Foreskin keratinocyte (primary cell): ENCODE measurements at places on chromosomes 5 and 9. TPM values are rescaled to one million over a fixed set of nuclear protein-coding genes. Genes with fewer than 3 reads are reported as not detected.
A peak's percentile ranks its signal among the peaks of the same experiment; 100 is the strongest.

The IL4 gene
- not detected in 2 replicates for polyA plus RNA-seq

The TEK gene
- polyA plus RNA-seq = 0.01 TPM in 1 of 2 replicates, not detected in the other

The HAVCR1 gene
- polyA plus RNA-seq = not detected in 2 replicates

DNA sequence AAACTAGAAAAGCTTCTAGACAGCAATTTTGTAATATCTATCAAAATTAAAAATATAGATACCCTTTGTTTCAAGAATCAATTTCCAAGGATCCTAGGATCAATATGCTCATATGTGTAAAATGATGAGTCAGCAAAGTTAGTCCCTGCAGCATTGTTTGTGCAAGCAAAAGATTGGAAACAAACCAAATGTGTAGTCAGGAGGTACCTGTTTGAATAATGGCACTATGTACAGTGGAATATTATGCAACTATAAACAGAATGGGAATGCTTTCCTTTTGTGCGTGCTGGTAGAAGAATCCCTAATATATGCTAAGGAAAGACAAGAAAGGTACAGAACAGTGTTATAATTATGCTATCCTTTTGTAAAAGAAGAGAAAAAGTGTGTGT is 58.5 kb upstream of the PJA2 start:
- DNase-seq = no peak

GRCh38 chr9:93829271-93830011 is 125.7 kb downstream of the BARX1 start:
- no peak for DNase-seq

GRCh38 chr9:7045361-7045760 is 287.6 kb downstream of the KDM4C start:
- peak; percentile 28 for DNase-seq

DNA sequence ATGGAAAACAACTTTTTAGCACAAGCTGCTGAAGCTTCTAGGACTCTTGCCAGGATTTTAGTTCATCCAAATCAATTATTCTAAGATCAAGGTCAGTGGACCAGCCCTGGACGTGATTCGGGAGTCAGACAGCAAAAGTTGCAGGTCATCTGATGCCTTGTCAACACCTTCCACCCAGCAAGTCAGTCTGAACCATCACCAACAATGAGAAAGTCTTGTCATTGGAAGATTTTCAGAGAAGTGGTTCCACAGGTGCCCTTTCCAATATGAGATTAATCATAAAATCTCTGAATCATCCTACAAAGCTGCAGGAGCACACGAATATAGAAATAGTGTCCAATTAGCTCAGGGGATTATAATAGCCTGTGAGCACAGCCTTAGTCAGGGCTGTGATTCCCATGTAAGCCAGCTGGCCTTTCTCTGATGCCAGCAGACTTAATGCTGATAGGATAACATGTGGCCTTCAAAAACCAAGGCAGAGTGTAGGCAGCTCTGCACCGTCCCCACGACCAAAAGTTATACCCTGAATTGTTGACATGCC is 445.0 kb upstream of the TRPC7 start:
- peak; percentile 51 for DNase-seq

DNA sequence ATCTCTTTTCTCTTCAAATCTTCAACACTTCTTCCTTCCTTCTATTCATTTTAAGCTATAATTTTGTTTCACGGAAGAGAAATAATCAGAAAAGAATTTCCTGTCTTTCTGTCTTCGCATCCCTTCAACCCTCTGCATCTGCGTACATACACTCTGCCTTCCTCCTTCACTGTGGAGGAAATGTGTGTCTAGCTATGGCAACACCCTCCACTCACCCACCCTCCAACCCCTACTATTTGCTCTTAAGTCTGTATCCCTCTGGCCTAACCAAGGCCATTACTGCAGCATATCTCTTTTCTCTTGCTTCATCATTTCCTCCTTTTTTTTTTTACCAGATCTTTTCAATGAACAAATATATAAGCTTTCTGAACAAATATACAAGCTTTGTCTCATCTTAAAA is 105.7 kb upstream of the NUDT12 start:
- DNase-seq = no peak

DNA sequence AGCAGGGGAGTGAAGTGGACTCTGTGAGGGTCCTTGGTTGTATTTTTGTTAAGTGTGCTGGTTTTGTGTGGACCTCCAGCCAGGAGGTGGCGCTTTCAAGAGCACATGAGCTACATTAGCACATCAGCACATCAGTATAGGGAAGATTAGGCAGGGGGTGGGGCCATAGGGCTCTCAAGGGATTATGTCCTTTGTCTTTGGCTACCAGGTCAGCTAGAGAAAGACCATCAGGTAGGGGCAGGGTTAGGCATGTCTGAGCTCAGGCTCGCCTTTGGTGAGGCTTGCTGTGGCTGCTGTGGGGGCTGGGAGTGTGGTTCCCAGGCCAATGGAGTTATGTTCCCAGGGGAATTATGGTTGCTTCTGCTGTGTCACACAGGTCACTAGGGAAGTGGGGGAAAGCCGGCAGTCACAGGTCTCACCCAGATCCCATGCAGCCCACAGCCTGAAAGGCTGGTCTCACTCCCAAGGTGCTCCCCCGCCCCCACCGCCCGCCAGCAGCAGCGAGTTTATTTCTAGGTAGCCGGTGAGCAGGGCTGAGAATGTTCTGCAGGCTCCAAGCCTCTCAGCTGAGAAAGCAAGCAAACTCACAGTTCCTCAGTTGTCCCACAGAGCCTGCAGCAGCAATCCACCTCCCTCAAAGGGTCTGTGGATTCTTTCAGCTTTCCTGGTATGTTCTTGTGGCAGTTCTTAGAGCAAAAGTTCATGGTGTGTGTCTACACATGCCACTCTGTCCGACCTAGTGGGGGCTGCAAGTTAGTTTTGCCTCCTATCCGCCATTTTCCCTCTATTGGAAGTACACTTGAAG is 13.7 kb downstream of the OR1J1 start:
- DNase-seq = no peak

- no peak for DNase-seq
Measured at GRCh38 chr5:64347309-64347708, 158.5 kb upstream of the RGS7BP start.

- no peak for DNase-seq
Measured at GRCh38 chr5:171226864-171227263, 82.2 kb upstream of the TLX3 start.
